NCI-H2081 treated with DMSO at 0.1 percent for 48 hours (cell line): ENCODE measurements at places on chromosomes 12 and 14.

GRCh38 chr12:46298261-46298660, 29.4 kb upstream of the SLC38A1 start:
- no peak for DNase-seq

- DNase-seq: no peak
Observed at GRCh38 chr14:32256576-32256975, 53.5 kb upstream of the RNU6-8 start.

GRCh38 chr12:6140651-6141447, 16.4 kb upstream of the VWF start:
- DNase-seq: no peak

GRCh38 chr12:132658149-132658894, 28.8 kb downstream of the POLE start:
- no peak for DNase-seq

DNA sequence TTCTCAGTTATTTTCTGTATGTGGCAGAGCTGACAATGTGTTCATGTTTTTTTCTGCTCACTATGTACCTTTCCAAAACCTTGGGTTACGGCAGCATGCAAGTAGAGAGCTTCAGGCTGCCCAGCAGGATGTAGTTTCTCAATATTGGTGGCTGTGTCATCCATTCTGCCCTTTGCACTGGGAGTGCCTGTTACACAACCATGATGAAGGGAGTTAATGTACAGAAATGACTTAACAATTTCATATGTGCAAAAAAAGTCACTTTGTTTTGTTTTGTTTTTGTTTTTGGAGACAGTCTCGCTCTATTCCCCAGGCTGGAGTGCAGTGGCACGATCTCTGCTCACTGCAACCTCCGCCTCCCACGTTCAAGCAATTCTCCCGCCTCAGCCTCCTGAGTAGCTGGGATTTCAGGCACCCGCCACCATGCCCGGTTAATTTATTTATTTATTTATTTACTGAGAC, 6.1 kb upstream of the CNIH1 start:
- no peak for DNase-seq

GRCh38 chr14:104723651-104724406, at the start of gene ADSS1:
Gene ADSS1, plus strand, starts transcription at chr14:104724229. Its CDS starts 42 bp downstream, at chr14:104724271.
- no peak for DNase-seq

- no peak for DNase-seq
Observed at GRCh38 chr12:95207407-95207806, 9.9 kb downstream of the FGD6 start.

DNA sequence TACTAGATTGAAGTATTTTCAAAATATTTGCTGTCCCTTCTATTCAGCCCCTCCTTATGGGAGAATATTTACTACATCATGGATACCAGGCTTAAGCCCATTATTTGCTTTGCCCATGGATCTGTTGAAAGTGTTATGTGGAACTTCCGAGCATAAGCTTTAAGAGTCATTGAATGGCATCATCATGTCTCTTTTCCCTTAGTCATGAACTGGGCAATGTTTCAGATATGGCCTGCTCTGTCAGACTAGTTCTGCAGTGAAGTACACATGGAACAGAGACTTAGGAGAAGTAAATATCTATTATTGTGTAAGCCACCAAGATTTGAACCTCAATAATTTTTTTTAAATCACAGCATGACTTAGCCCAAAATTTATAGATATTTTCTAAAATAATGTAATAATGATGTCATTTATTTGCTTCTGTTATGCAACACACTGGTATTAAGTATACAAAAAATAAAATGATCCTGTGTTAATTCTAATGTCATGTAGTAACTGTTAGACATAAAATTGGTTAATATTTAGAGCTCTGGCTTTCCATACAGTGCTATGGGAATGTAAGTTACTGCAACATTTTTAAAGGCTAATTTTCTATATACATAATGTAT, 1097.3 kb downstream of the SLC16A7 start:
- DNase-seq: no peak

DNA sequence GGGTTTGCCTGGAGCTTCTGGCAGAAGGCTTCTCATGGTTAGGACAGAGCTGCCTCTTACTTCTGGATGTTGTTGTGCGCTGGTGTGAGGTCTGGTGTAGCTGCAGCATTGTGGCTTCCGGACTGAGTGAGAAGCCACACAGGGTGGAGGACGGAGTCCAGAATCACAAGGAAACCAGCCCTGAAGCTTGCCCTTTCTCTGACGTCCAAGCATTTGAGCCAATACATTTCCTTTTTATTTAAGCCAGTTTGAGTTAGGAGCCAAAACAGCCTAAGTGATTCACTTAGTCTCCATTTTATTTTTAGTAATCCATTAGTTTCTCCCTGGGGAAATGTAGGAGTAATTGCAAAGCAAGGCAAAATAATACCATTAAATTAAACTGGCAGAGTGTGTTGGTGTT, 402.4 kb upstream of the RGS6 start:
- DNase-seq: no peak

DNA sequence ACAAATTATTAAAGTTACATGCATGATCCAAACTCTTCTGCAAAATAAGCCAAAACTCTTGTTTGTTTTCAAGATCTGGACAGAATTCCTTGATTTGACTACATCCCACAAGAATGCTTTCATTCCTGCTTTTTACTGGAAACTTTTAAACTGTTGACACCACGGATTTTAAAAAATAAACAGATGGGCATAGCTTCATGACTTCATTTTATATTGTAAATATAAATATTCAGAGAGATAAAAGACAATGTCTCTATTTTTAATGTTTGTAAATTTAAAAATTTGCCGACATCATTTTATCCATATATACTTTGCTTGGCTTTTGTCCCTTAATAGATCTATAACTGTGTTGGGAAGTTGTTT, 134.3 kb upstream of the DCN start:
- DNase-seq: no peak

DNA sequence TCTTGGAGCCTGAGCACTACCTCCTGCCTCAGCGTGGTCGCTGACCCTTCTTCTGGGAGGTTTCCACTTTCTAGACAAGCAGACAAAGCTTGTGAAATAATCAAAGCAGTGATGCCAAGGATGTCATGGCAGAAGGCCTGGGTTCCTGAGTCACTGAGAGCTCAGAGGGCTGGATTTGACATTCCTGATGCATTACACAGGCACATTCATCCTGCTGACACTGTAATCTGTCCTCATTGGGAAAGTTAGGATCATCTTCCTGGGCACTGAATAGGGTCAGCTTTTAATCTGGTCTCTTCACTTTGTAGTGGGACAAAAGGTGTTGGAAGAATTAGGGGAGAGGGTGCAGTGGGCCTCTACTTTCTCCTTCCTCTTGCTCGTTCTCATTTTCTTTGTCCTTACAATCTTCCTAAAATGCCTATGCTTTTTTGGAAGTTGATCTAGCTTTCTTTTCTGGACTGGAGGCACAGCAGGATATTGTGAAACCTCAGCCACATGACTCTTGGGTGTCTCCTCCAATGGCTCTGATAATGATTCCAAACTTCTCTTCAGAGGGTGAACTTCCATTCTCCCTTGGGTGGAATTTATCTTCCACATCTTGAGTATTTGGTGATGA, 29.6 kb downstream of the EEA1 start:
- no peak for DNase-seq

DNA sequence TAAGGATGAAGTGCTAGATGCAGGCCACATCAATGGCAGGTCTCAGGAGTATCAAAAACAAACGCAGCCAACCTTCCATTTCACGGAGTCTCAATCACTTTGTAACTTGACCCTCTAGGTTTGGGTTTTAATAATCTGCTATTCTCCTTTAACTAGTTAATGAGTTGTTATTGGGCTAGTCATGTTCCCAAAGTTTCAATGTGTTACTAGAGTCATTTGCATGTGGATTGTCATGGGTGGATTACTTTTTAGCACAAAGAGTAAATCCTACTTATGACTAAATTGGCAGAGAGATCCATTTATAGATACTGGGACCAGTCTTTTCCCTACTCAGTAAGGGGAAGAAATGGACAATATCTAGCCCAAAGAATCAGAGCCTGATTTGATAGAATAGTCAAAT, 151.0 kb downstream of the BCAT1 start:
- no peak for DNase-seq

DNA sequence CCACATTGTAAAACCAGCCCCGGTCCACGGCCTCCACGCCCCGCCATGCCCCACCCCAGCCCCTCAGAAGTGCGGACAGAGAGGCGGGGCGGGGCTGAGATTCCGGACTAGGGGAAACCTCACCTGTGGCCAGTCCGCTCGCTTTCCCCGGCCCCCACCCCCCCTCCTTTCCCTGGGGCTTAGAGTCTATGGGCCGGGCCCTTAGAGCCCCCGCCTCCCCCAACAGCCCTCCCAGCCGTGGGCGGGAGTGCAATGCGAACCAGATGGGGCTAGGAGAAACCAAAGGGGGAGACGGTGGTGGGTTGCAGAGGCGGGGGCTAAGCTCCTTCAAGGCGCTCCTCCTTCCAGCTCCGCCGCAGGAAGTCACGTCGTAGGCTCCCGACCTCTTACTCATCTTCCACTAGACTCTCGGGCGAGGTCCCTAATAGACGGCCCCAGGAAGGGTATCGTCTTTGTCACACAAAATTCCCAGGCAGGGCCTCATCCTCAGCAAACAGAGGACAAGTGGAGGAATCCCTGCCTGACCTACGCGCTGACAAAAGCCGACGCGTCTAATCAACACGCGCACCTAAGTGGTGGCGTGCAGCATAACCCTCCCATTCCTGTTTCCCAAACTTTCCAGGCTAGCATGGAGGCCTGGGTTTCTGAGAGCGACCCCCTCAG, 1.1 kb upstream of the NAB2 start:
- DNase-seq: no peak

DNA sequence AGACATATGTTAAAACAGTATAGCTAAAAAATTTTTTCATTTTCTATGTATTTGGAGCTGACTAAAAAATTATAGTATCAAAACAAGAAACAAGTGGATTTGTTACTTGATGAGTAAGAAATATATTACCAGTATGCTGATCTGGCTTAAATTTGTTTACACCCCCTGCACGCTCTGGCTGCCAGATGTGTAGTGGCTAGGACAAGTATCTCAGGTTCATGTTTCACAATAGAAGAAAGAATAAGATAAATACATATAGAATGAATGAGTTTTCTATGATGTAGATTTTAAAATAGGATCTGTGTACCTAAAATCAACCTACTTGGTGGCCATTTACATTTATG, 13.1 kb downstream of the NAA30 start:
- DNase-seq: no peak

DNA sequence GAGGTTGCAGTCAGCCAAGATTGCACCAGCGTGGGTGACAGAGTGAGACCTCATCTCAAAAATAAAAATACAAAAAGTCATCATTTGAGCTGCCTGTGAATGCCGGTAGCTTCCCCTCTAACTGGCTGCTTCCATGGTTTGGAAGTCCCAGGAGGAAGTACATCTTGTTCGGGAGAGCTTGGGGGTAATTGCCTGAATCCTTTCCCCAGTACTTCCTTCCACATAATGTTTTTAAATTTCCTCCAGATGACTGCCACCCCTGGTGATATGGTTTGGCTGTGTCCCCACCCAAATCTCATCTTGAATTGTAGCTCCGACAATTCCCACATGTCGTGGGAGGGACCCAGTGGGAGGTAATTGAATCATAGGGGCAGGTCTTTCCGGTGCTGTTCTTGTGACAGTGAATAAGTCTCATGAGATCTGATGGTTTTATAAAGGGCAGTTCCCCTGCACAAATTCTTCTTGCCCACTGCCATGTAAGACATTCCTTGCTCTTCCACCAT, 87.2 kb downstream of the SPRING1 start:
- DNase-seq: no peak

DNA sequence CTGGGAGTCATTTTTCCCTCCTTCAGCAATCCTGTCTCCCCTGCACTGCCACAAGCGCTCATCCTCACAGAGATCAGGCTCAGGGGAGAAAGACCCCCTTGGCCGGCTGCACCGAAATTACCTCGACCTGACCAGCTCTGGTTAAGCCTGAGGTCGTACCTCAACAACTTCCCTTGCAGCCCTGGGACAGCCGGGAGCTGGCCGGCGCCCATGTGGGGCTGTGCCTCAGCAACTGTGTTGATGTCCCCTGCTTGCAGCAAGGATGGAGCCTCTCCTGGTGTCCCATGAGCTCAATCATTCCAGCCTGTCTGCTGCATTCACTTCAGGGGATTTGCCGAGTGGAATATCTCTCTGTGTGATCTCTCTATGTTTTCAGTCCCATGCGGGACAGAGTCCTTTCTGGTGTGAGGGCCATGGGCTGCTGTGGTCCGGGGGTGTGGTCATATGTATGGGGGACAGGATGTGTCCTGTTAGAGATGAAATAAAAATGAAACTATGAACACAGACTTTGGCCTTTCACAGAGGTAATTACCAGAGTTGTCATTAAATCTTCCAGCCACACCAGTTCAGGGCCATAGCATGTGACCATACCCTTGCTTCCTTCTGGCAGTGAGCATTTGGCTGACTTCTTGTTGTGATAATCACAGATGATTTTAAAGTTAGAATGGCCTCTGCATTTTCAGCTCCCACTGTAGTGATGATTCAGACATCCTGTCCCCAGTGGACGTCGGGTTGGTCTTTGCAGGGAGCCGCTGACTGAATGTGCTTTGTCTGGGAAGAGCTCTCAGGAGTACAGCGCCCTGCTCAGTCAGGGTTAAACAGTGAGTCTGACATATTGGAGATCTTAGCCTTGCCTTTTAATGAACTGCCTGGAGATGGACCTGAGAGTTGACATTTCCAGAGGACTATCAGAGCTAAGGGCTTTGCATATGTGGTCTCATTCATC, 405.9 kb downstream of the AACS start:
- DNase-seq: no peak

- DNase-seq: no peak
Observed at GRCh38 chr14:75479770-75480600, 42.3 kb upstream of the BATF start.

GRCh38 chr12:43762596-43762995, 3.8 kb downstream of the IRAK4 start:
- no peak for DNase-seq

DNA sequence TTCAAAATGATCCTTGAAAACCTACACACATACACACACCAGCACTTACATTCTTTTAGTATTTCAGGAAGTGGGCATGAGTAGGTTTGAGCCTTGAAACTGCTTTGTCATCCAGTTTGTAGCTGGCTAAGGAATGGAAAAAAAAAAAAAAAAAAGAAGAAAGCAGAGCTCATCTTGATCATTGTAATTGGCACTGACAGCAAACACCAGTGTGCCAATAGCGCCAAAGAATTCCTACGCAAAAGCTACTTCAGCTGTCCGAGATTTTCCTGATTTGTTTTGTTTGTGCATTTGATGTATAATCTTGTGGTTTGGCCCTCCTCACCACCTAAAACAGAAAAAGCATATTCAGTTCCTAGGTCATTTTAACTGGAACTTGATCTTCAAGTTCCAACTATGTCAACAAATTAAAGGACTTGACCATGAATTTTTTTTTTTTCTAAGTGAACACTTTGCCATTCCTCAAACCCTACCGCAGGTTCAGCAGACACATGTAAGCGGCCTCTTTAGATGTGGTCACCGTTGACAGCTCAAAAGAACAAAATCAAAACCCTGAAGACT, 57.3 kb downstream of the FLRT2 start:
- no peak for DNase-seq
